Suppressor macrophage treated with lipopolysaccharide for 4 hours (primary cell): ENCODE measurements at places on chromosomes 2 and 18.

GRCh38 chr2:241862775-241863535, 4.3 kb upstream of the PDCD1 start:
- DNase-seq: no peak

DNA sequence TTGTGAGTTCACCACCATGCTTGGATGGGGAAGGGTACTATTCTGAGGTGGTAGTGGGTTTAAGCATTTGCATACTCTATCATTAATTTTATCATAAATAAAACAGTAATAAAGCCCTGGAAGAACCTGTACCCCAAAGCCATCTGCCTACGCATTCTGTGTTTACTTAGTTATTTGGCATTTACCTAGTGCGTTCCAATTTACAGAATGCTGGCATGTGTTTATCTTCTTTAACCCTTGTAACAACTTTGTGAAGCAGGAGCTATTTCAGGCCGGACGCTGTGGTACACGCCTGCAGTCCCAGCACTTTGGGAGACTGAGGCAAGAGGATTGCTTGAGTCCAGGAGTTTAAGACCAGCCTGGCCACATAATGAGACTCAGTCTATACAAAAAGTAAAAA, 17.8 kb upstream of the ODC1 start:
- DNase-seq: no peak

DNA sequence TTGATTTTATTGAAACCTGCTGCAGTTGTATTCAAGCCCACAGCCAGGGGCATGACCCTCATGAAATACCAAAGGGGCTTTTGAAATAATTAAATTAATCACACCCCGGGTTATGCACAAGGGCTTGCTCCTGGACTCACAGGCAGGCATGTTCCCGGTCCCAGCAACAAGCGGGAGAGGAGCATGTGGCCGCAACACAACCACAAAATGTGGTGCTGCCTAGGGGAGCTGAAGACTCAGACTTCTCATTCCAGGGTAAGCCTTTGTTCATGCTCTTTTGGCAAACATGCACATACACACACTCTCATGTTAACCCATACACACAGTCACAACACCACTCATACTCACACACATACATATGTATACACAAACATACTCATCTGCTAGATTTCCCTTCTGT, 233.7 kb upstream of the SMAD2 start:
- DNase-seq: no peak

DNA sequence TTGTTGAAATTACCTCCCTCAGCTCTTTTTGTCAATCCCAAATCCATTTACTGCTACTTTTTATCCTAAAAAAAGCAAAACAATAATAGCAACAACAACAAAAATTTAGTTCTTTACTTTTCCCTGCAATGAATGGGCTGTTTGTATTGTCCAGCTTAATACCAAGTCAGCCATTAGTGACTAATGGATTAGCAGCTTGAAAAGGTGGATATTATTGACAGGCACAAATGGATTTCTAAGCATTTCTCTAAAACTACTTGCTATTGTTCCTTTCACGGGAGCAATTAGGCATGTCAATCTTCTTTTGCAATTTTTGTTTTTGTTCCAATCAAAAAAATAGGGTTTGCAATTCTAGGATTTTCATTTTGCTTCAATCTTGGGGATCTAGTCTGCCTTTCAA, 32.1 kb upstream of the SPAG16 start:
- DNase-seq: no peak
